Naive thymus-derived CD8-positive, alpha-beta T cell (primary cell): ENCODE measurements at places on chromosomes 12 and 14. TPM values are rescaled to one million over a fixed set of nuclear protein-coding genes. Genes with fewer than 3 reads are reported as not detected.

DNA sequence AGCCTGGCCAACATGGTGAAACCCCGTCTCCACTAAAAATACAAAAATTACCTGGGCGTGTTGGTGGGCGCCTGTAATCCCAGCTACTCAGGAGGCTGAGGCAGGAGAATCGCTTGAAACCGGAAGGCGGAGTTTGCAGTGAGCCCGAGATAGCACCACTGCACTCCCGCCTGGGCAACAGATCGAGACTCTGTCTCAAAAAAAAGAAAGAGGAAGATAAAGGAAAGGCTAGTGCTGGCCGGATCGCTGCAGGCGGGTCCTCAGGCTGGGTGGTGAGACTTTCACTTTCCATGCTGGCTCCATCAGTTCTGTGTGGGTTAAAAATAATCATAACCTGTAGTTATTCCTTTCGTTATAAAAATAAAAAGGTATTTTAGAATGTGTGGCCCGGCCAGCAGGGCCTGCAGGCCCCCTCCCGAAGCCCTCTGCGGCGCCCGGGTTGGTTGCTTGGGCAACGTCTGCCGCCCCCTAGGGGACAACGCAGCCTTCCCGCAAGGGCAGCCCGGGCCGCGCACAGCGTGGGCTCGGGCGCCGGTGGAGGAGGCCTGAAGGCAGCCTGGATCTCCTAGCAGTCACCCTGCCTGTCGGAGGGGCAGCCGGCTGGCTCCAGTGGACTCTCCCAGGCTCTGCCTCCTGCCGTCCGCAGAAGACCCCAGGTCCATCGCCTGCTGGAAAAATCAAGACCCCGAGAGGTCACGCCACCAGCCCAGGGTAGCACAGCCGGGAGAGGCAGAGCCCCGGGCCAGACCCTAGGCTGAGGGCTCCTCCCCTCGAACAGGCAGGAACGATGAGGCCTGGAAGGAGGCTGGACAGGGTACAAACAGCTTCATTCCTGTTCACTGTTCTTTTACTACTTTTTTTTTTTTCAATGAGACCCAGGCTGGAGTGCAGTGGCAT is 5.0 kb upstream of the SLC25A47 start:
- peak; percentile 67 for DNase-seq
- H3K4me3 ChIP-seq = peak overlapping the region; percentile 65
- H3K27me3 ChIP-seq = no peaks in the 10 kb centered on the region
- H3K4me1 ChIP-seq = no peaks in the 10 kb centered on the region

DNA sequence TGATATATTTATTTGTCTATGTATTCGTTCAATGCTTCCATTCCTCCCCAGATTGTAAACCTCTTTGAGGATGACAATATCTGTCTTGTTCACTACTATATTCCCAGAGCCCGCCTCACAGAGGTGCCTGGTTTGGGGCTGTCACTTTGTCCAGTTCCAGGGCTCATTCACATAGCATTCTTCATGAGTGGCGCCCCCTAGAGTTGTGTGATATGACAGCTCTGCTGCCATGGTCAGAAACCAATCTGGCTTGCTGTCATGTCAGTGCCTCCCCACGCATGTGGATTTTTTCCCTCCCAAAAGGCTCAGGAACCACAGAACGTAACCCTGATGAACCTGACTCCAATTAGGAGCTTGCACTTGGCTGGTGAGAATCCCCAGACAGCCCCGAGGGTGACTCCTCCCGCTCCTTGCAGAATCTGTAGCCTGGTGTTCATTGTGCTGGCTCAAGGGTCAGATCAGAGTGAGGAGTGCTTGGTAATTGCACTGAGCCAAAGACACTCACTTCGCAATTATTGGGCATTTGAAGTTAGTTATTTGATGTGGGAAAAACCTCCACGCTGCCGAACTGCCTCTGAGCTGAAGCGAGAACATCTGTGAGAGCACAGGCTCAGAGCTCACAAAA is 145.5 kb downstream of the PTPN11 start:
- no peaks in the 10 kb centered on the region for H3K4me1 ChIP-seq
- peaks cover 29% of the 10 kb centered on the region for H3K27me3 ChIP-seq
- DNase-seq = no peak
- no peak overlapping the region for H3K4me3 ChIP-seq
- H3K36me3 ChIP-seq = no peaks in the 10 kb centered on the region

- peaks cover 7% of the 10 kb centered on the region for H3K4me1 ChIP-seq
- H3K27ac ChIP-seq = no peak overlapping the region
- no peaks in the 10 kb centered on the region for H3K27me3 ChIP-seq
- H3K36me3 ChIP-seq = peaks cover 39% of the 10 kb centered on the region
- no peak overlapping the region for H3K4me3 ChIP-seq
- DNase-seq = no peak
These were observed 52.6 kb downstream of the GALC start for GRCh38 chr14:87940382-87940781.

DNA sequence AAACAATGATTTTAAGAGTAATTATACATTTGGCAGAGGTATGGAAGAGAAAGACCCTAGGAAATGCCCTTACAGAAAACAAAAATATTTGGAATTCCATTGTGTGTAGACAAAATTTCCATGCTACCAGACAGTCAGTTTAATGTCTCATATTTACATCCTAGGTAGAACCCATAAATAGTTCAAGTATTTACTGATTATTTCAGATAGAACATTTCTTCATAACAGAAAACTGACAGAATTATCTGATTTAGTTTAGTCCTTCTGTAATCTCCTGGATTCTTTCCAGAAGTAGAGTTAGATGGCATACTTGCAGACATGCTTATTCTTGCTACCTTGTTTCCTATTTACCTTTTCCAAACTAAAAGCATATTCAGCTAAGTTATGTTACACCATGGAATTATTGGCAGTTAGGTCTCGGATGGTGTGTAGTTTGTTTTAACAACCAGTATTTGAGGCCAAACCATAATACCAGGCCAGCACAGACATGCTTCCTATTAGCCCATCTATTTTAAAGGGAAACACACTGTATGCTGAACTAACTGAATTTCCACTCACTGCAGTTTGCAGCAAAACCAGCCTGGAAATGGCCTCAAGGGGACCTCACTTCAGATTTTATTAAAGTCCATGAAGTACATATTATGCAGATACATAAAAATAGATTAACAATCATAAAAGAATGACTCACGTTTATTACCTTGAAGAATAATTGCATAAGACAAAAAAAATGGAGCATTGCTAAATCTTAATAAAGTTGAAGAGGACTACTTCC is 126.6 kb upstream of the LRIG3 start:
- no peaks in the 10 kb centered on the region for H3K36me3 ChIP-seq
- no peak overlapping the region for H3K27ac ChIP-seq
- peaks cover 2% of the 10 kb centered on the region for H3K27me3 ChIP-seq
- DNase-seq = no peak

DNA sequence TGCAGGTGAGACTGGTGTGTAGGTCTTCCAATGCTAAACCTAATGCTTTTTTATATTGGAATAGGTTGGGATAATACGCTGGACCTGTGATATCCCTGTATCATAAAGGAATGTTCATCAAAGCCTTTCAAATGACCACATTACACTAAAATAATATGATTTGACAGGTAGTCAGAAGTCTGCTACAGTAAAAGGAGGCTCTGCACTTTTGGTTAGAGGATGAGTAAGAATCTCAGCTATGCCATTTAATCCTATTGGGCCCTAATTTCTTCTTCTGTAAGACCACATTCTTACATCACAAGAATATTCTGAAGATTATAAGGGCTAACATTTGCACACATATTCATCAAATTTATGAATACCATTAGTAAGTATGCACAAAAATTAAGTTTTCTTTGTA is 250.5 kb upstream of the FLRT2 start:
- H3K4me3 ChIP-seq = no peak overlapping the region
- no peak for DNase-seq
- H3K36me3 ChIP-seq = no peaks in the 10 kb centered on the region
- H3K4me1 ChIP-seq = no peaks in the 10 kb centered on the region

DNA sequence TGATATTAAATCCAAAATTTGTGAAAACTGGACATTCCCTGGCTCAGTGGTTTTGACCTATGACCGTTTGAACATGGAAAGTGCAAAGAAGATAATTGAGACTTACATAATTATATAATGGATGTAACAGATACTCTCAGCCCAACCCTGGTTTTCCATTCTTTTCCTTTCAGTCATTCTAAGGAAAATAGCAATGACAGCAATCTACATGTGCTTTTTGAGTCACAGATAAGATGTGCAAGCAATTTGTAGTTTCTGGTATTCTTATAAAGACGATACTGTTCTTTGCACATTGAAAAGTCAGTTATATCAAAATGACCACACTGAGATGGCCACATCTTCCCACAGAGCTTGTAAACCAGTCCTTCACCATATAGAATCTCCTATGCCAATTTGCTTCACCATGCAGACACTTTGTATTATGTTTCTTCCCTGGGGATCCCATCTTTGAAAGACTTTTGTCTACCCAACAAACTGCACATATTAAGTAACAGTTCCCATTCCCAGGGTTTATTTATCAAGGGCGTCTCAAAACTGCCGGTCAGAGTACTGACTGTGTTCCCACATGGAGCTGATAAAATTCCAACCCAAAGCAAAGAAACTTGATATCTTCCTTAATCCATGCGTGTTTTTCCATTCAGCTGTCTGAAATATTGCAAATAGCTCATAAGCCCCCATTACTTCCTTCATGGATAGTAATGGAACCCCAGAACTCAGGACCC is 34.8 kb downstream of the PLXNC1 start:
- H3K36me3 ChIP-seq = peaks cover 7% of the 10 kb centered on the region
- no peak overlapping the region for H3K4me3 ChIP-seq
- no peak overlapping the region for H3K27ac ChIP-seq
- no peak for DNase-seq
- no peaks in the 10 kb centered on the region for H3K27me3 ChIP-seq
- peaks cover 5% of the 10 kb centered on the region for H3K4me1 ChIP-seq

- H3K4me3 ChIP-seq = no peak overlapping the region
- H3K27ac ChIP-seq = peak overlapping the region; percentile 76
- no peaks in the 10 kb centered on the region for H3K36me3 ChIP-seq
- DNase-seq = no peak
These were observed 20.3 kb downstream of the FIGNL2 start for GRCh38 chr12:51827925-51828818.

DNA sequence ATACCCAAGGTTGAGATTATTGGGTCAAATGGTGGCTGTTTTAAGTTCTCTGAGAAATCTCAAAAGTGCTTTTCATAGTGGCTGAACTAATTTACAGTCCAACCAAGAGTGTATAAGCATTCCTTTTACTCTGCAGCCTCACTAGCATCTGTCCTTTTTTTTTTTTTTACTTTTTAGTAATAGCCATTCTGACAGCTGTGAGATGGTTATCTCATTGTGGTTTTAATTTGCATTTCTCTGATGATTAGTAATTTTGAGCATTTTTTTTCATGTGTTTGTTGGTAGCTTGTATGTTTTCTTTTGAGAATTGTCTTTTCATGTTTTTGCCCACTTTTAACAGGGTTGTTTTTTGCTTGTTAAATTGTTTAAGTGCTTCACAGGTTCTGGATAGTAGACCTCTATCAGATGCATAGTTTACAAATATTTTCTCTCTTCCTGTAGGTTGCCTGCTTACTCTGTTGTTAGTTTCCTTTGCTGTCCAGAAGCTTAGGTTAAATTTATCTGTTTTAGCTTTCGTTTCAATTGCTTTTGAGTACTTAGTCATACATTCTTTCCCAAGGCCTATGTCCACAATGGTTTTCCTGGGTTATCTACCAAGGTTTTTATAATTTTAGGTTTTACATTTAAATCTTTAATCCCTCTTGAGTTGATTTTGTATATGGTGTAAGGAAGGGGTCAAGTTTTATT is 881.3 kb upstream of the SEL1L start:
- H3K4me1 ChIP-seq = no peaks in the 10 kb centered on the region
- H3K4me3 ChIP-seq = no peak overlapping the region
- H3K36me3 ChIP-seq = peaks cover 11% of the 10 kb centered on the region
- no peaks in the 10 kb centered on the region for H3K27me3 ChIP-seq
- DNase-seq = no peak
- H3K27ac ChIP-seq = no peak overlapping the region

DNA sequence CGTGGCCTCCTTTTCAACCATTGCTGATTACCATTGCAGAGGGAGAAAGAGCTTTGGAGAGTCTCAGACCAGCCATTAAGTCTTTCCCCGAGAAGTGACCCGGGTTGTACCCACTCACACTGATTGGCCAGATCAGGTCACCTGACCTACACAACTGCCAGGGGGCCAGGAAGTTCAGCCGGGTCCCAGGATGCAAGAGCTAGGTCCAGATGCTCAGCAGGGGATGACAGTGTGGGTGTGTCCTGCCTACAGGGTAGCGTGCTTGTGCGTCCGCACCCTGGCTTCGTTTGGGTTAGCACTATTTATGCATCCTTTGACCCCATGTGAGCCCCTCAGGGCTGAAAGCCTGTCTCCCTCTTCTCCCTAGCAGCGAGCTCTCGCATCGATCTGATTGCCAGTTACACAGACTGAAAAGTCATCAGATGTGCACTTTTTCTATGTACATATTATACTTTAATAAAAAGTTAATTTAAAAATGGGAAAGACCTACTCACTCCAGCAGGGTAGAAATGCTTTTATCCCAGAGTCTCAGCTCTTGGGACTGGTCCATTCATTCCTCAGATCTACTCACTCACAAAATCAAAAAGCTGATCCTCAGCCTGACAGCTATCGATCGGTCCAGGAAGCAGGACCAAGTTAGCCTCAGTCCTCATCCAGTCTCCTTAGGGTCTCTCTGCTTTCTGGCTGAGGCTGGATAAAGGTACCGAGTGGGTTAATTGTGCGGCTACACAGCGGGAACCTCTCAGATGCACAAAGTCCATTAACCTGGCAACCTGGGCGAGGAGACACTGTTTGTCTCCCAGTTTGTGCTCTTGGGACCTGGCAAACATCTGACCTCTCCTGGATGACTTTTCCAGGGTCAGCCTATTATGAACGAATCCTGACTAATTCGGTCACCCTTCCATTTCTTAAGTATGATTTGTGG is 68.0 kb downstream of the SERPINA3 start:
- DNase-seq = no peak
- no peak overlapping the region for H3K27ac ChIP-seq
- H3K4me1 ChIP-seq = no peaks in the 10 kb centered on the region
- H3K36me3 ChIP-seq = no peaks in the 10 kb centered on the region
- H3K27me3 ChIP-seq = peaks cover 20% of the 10 kb centered on the region
- H3K4me3 ChIP-seq = no peak overlapping the region

GRCh38 chr14:103104654-103105452 is 10.3 kb downstream of the EXOC3L4 start:
- peaks cover 8% of the 10 kb centered on the region for H3K4me1 ChIP-seq
- DNase-seq = peak; percentile 80
- H3K36me3 ChIP-seq = no peaks in the 10 kb centered on the region
- H3K4me3 ChIP-seq = peak overlapping the region; percentile 24

Gene HPD
- total RNA-seq = not detected

Gene FOXG1
- total RNA-seq = not detected

Gene CCDC88C
- total RNA-seq = 300 TPM

Gene PTGDR
- total RNA-seq = 0.57 TPM

Gene APOF
- total RNA-seq = not detected

Gene CELA1
- 2.5 TPM for total RNA-seq

Gene IL31
- total RNA-seq = not detected

Gene KRT2
- total RNA-seq = 0.62 TPM
